DMS 273 treated with DMSO at 0.1 percent for 48 hours (cell line): ENCODE measurements at places on chromosomes 1 and 21.

DNA sequence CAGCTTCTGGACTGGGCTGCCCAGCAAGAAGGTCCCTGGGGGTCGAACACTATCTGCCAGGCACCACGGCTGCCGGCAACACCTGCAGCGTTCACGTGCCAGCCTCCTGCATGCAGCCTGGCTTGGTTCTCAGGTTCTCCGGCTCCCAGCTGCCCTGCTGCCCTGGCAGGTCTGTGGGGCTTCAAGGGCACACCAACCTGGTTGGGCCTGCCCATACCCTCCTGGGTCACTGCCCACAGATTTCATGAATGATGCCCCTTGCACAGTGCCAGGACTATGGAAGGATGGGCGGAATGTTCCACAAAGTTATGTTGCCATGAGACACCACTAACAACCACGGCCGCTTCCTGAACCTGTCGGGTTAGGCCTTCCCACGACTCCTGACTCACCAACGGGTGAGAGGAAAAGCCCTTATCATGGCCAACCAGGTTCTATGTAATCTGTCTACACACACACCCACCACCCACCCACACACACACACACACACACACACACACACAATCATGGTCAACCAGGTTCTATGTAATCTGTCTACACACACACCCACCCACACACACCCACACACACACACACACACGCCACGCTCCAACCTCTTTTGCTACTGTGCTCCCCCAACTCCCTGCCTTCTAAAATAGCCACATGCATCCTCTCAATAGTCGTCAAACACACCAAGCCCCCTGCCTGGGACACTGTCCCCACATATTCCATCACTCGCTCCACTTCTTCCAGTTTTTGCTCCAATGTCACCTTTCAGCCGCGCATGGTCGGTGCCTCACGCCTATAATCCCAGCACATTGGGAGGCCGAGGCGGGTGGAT is 32.2 kb downstream of the HSPG2 start:
- no peak for DNase-seq

DNA sequence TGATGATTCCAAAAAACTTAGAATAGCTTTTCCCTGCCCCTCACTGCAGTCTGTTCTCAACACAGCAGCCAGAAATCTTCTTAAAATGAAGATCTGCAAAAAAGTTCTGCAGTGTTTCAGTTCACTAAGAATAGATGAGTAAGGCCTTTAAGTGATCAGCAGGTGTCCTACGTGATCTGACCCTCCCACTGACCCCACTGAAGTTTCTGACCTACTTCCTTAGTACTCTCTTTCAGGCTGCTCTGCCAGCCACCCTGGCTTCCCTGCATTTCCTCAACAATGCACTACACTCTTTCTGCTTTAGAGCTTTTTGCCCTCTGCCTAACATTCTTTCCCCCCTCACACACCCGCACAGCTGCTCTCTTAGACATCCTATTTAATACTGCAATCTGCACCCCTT is 182.5 kb downstream of the AKT3 start:
- DNase-seq: no peak

DNA sequence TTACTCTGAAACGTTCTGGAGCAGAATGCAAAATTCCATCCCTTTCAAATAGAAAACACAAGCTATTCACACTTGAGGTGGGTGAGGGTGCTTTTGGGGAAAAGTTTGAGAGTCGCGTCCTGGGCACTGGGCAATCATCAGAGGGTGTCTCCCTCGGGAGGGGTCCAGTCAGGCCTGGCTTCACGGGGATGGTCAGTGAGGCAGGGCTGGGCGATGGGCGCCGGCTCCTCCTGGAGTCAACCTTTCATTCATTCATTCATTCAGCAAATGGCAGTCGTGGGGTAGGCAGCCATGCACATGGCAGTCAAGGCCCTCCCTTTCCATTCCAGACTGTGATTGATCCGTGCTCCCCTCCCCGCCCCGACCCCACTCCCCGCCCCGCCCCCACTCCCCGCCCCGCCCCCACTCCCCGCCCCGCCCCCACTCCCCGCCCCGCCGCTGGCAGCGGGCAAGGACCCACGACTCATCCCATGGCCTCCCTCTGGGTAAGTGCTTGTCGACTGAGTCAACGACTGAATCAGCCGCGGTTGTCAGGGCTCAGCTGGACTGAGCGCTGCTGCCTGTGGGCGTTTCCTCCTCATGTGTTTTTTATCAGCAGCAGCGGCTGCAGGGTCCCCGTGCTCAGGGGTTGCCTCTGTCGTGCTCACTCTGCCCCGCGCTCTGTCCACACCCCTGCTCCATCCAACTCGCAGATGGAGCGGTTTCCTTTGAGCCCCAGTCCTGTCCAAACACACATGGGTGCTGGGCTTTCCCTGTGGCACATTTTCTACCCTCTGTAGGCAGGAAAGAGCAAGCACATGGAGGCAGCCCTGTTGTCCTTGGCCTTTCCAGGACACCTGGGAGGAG is 12.5 kb upstream of the SPSB1 start:
- DNase-seq: no peak

- no peak for DNase-seq
These were observed 836.5 kb upstream of the CXADR start for GRCh38 chr21:16676391-16676790.

DNA sequence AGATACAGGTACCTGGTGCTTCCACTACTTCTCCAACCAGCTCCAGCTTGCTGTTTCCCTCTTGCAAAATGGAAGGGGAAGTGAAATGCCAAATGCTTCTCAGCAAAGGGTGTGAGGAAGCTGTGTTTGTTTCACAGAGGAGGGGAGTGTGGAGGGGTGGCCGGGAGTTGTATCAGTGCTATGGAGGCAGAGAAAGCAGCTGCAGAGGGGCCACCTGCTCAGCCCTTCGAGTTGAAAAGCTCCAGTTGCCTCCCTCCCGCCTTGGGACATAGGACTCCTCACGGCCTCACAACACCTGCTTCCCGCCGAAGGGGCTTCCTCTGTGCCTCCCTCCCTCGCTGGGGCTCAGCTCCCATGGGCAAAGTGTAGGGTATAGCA is 12.1 kb upstream of the LINGO4 start:
- DNase-seq: no peak

GRCh38 chr1:246638941-246639655 is 72.8 kb downstream of the CNST start:
- no peak for DNase-seq

DNA sequence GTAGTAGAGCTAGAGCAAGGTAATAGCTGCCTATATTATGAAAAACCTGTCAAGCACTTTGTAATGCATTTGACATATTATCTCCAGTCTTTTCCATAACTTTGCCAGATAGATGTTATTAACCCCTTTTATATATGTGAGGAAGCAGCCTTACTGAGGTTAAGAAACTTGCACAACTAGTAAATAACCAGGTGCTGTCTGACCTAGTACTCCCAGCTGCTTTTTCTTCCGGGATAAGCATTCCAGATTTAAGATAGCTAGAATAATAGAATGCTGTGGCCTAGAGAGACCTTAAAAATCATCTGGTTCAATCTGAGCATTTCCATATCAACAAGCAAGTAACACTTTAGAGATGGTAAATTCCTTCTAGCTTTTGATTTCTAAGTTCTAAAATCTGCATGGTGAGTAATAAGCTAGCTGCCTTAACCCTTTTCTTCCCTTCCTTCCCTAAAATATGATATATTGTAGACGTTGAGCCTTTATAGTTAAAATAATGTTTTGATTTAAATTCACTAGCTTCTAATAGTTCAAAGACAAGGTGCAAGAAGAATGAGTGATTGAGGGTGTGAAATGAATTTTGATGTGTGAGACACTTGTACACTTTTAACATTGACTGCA is 1.8 kb downstream of the SH3GLB1 start:
- DNase-seq: no peak

GRCh38 chr1:205450448-205450847 is 5.4 kb downstream of the BLACAT1 start:
- DNase-seq: no peak

GRCh38 chr1:28737307-28738132 is 780 bp downstream of the YTHDF2 start:
- DNase-seq: peak; percentile 41

- DNase-seq: no peak
These were observed 889.2 kb upstream of the NCAM2 start for GRCh38 chr21:20108976-20109540.

DNA sequence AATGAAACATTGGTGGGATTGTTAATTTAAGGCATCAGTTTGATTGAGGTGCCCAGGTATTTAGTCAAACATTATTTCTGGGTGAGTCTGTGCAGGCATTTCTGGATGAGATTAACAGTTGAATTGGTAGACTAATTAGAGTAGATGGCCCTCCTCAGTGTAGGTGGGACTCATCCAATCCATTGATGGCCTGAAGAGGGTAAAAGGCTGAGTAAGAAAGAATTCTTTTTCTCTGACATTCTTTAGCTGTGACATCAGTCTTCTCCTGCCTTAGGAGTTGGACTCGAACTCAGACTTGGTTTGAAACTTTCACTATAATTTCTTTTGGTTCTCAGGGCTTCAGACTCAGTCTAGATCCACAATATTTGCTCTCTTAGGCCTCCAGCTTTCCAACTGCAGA is 59.6 kb upstream of the ADAMTS5 start:
- DNase-seq: no peak

DNA sequence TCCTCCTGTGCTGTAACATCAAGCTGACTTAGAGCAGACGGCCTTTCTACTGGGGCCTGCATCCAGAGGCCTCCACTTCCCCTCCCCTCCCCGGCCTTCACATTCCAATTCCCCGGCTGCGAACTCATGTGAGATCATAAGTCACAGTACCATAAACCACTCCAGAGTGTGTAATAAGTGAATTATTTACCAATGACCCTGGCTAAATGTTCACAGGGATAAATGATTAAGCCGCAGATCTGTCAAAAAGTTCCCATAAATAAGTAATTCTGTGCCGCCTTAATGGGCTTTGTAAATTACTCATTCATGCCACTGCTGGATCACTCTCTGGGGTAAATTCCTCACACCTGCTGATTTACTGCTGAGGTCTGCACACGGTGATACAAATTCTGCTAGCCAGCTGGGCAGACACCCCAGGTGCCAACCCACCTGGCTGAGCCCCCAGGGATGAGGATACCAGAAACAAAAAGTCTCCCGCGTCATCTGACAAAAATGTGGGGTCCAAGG is 27.4 kb upstream of the KIRREL1 start:
- DNase-seq: no peak

DNA sequence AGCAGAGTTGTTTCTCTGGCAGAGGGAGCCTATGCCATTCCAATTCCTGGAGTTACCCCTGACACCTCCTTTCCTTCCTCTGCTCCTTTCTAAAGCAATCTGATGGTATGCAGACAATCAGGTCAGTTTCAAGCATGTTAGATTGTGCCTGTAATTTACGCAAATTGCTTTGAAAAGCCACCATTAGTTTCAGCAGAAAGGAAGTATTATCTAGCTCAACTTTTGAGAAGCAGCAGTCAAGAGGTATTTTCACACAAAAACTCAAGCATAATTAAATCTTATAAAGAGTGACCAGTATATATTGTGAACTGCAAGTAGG is 2.2 kb downstream of the ERRFI1 start:
- no peak for DNase-seq

GRCh38 chr21:31993826-31994825 is 121.3 kb downstream of the HUNK start:
- no peak for DNase-seq

DNA sequence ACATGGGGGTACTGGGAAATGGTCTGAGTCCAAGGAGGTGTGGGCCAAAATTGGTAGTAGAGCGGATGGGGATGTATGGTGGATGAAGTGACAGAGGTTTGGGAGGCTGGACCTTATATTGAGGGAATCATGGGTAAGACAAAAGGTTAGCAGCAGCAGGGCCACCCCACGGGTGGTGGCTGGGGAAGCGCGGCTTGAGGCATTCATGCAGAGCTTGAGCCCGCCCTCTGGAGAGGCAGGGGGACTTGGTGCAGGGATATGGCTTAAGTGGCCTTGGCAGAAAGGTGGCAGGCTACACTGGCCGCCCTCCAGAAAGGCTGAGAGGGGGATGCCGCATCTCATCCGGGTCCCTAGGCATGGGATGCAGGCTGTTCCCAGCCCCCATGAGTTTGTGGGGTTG is 31.5 kb downstream of the HMGB4 start:
- DNase-seq: no peak

- DNase-seq: no peak
These were observed 443.2 kb upstream of the VAMP3 start for GRCh38 chr1:7327849-7328248.

GRCh38 chr1:84510165-84510564 is 3.8 kb upstream of the GNG5 start:
- DNase-seq: no peak

- DNase-seq: no peak
These were observed 21.5 kb downstream of the DHX9 start for GRCh38 chr1:182860658-182861057.

GRCh38 chr1:82284213-82284612 is 483.5 kb downstream of the ADGRL2 start:
- no peak for DNase-seq

DNA sequence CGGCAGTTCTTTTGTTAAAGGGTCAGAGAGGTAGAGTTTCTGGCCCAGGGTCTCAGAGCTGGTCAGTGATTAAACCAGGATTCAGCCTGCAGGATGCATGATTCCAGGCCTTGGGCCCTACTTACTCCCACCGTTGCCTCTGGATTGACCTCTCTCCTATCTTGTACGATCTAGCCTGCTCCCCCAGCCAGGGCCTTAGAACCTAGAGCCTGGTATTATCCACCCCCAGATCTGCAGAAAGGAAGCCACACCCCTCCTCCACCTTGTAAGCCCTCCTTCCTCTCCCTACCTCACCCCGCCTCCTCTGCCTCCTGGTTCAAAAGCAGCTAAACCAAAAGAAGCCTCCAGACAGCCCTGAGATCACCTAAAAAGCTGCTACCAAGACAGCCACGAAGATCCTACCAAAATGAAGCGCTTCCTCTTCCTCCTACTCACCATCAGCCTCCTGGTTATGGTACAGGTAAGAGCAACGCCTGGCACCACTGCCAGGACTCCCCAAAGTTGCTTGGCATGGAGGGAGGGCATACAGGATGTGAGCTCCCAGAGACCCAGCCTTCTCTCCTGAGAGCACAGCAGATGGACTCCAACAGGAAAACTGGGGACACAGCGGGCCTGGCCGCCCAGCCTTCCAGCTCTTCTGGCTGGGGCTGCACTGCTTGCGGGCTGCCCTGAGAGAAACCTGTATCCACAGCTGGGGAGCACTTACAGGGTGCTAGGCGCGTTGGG is at the start of gene CD52:
Gene CD52 (plus strand): TSS at position 347 of the 726 bp plus-strand sequence. CDS start 60 bp downstream, at position 407.
- DNase-seq: no peak

DNA sequence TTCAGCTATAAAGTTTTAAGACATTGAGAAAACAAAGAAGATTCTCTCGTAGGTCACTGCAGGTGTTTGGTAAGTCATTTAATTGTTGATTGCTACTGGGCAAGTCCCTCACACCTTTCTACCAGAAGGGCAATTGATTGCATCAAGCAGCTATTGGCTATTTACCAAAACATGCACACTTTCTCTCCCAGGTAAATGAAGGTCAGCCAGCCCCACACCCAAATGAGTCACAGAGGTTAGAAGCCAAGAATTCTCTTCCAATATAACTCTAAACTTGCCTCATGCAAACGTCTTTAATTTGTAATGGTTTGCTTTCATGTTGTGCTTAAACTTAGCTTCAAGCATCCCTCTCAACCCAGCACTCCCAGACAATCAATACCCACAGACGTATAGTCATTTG is 475.3 kb upstream of the ADGRL2 start:
- DNase-seq: no peak

GRCh38 chr1:113292603-113293255 is 97.6 kb upstream of the MAGI3 start:
- no peak for DNase-seq
